ENCODE measurements at places on chromosomes 5 and 9.

DNA sequence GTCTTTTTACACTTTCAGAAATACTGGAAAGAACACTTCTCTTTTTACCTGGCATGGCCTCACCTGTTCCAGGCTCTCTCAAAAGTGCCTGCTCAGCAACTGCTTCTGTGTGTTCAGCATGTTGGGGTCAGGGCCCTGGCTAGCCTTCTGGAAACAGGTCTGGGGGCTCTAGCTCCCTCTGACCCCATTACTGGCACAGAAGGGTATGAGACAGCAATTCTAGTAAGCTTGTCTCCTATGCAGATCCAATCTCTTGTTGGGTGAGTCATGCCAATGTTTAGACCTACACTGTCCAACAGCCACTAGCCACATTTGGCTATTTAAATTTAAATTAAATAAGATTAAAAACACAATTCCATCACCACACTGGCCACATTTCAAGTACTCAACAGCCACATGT, 80.8 kb downstream of the MAPKAP1 start:
- DNase-seq, result no peak

- no peak for DNase-seq
Measured at GRCh38 chr9:128155736-128156500, 4.1 kb upstream of the BBLN start.

- DNase-seq, result no peak
Measured at GRCh38 chr5:150771034-150771795, 7.3 kb upstream of the SMIM3 start.

DNA sequence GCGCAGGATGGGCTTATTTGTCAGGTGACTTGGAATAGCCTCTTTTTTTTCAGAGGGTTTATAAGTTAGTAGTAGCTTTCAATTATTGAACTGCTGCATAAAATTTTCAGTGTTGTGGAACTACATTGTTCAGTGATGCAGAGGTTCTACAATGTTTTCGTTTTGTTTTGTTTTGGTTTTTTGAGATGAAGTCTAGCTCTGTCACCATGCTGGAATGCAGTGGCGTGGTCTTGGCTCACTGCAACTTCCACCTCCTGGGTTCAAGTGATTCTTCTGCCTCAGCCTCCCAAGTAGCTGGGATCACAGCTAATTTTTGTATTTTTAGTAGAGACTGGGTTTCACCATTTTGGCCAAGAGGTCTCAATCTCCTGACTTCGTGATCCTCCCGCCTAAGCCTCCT, 22.0 kb downstream of the NUP188 start:
- DNase-seq, result no peak

GRCh38 chr5:87022415-87022814, 245.3 kb upstream of the RASA1 start:
- DNase-seq, result no peak

DNA sequence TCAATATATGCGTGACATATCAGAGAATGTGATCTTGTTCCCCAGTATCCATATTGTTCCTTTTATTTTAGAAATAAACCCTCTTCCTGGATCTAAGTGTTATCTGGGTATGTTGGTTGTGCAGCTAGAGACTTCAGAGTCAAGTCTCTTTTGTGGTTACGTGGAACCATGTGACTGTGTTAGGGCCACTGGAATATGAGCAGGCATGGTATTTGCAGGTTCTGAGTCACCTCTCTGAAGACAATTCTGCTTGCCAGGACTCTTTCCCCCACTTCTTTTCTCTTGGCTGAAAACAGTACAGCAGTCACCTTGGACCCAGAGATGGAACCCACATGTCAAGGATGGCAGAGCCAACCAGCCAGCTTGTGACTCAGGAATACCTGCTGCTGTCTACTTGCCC, 59.7 kb downstream of the ATP10B start:
- DNase-seq, result no peak

Data from activated T-helper 2 cell treated with anti-CD3 and anti-CD28 coated beads, Interferon-gamma antibody, Interleukin-2, Interleukin-4, amounts not matched to agents 10 μg/mL and 5 μg/mL and 100 μg/mL, durations not matched to agents 14 hours and 24 hours and 36 hours (primary cell).